ENCODE measurements at places on chromosomes 13 and 19.

DNA sequence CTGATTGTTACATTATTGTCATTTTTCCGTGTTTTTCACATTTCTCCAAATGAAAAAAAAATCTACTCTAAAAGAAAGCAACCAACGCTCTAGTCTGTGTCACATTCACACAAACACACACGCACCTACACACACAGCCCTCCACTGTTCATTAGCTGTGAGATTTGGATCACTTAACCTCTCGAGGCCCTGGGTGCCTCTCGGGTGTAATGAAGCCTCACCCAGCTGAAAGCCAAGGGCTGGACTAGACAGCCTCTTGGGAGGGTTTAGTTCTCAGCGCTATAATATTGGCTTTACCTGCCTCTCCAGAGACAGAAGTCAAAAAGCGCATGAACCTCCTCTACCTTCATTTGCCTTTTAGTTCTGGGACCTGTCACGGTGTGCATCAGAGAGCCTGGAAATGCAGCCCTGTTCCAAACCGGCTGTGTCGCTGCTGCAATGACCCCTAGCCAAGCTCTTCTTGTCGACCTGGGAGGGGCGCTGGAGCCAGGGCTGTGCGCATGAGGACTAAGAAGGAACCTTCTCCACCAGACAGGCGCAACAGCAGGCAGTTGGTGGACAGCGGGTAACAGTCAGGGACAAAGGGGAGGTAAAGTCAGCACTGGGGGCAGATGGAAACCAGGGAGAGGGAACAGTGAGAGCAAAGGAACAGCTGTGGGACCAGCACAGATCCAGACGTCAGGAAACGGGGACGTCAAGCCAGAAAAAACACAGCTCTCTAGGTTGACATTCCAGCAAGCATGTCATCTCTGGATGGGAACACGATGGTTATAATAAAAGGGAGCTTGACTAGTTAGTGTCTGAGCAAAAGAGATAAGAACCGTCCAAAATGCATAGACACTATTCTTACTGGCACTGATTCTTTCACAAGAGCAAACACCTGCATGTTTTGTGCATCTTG, 375.9 kb downstream of the EFNB2 start:
- DNase-seq, result no peak

- DNase-seq, result no peak
Observed at GRCh38 chr13:37375071-37375470, 223.5 kb downstream of the POSTN start.

- peak; percentile 91 for DNase-seq
Observed at GRCh38 chr13:47175172-47175866, 278.5 kb upstream of the HTR2A start.

DNA sequence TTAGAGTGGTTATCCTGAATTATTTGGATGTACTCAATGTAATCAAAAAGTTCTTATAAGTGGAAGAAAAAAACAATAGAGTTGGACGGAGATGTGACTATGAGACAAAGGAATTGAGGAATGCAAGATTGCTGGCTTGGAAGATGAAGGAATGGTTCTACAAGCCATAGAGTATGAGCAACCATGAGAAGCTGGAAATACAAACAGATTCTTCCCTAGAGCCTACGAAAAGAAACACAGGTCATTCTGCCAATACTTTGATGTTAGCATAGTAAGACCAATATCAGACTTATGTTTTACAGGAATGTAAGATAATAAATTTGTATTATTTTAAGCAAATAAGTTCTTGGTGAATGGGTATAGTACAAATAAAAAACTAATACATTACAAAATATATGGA, 249.2 kb downstream of the DIAPH3 start:
- peak; percentile 6 for DNase-seq

DNA sequence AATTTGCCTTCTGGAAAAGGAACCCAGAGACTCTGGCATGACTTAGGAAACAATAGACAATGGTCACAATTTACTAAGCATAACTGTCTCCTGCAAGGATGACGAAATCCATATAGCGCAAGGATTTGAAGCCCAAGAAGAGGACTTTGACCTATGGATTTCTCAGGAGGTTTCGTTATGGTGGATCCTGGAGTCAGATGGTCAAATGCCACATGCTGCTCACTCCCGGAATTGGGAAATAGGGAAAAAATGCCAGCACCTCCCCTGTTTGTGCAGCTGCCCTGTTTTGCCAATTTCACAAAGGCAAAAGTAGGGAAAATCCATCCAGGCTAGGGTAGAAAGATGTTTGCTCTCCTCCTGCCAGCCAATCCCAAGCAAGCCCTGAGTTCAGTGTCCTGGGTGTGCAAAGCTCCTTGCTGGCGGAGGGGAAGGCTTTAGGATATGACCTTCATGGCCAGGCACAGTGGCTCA, 23.4 kb downstream of the RDH8 start:
- no peak for DNase-seq

- DNase-seq, result no peak
Observed at GRCh38 chr13:36772853-36773252, 46.2 kb upstream of the RFXAP start.

DNA sequence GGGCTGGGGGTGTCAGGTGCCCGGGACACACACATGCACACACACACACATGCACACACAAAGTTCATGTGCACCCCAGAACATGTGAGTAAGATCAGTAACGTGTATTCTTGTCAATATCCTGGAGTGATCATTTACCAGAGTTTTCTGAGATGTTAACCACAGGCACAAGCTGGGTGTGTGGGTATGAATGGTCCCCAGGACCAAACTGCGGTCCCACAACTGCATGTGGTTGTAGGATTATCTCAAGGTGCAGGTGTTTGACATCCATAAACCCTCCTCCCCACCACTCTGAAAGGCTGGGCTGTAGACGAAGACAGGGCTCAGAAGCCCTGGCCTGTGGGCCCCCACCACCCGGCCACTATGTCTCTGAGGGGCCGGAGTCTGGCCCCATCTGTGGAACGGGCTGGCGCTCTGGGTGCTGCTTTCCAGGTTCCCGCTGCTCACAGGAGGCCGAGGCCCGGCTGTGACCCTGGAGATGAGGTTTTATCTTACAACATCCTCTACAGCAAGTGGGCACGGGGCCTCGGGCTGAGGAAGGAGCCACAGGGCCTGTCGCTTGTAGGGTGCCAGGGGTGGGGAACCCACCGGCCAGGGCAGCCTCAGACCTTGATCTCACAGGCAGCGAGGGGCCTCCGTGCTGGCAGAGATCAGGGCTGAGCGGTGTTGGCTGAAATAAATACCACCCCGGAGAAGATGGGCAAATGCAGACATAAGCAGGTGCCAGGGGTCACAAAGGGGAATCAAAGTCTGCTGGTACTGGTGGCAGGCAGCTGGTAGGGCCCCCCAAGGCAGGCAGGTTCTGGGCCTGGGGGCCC, 4.3 kb downstream of the F2RL3 start:
- DNase-seq, result no peak

DNA sequence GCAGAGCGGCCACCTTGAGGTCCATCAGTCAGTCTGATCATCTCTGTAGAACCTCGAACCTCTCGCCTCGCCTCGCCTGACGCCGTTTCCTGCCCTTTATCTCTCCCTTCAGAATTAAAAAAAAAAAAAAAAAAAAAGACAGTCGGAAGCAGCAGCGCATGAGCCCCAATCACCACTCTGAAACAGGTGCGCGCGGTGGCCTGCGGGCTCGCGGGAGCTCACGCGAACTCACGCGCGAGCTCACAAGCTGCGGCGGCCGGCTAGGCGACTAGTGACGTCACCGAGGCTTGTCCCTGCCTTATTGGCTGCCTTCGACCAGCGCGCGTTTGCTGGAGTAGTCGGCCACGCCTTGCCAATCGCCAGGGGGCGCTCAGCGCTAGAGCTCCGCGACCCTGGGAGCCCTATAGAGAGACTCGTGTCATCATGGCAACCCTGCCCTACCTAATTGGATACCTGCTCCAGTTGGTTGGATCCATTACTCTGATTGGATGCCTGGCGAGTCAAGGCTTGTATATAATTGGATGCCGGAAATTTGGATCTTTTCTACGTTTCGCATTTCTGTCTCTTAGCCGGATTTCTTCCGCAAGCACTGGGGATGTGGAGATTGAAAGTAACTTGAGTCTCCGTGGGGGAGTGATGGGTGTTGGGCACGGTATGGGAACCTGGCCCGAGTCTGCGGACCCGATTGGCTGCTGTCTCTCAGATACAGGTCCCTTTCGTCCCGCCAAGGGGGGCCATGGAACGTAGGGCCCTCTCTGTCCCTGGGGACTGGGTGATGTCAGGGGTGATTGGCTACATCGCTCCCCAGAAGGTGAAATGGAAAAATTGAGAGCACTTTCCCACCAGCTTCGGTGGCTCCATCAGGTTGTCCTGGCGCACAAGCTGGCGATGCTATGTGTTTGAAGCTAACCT, 31.6 kb downstream of the SYT3 start:
- no peak for DNase-seq

DNA sequence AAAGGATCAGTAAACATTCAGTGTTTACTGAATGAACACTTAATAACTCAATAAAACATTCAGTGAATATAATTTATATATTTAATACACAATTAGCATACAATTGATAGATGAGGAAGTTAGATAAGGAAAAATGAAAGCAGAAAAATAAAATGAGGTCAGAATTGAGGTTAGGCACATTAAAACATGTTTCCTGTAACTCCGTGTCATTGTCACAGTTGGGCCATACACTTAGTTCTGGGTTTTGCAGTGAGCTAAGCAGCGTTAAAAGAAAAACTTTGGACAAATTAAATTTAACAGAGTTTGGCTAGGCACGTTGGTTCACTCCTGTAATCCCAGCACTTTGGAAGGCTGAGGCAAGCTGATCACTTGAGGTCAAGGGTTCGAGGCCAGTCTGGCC, 71.4 kb downstream of the MIPEP start:
- no peak for DNase-seq

DNA sequence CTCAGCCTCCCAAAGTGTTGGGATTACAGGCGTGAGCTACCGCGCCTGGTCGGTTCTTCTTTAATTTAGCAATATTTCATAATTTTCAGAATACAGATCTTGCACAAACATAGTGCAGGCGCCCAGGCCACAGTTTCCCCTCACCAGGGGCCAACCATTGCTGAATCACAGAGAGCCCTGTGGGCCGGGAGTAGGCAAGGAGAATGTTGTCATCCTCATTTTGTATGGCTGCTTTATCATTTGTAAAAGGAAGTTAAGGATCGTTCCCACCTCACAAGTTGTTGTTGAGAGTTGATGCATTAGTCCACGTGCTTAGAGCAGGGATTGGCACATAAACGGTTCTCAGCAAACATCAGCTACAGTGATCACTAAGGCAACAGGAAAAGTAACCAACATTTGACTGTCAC, 30.2 kb downstream of the MEIS3 start:
- no peak for DNase-seq

- no peak for DNase-seq
Observed at GRCh38 chr13:47594833-47595232, 406.2 kb downstream of the SUCLA2 start.

DNA sequence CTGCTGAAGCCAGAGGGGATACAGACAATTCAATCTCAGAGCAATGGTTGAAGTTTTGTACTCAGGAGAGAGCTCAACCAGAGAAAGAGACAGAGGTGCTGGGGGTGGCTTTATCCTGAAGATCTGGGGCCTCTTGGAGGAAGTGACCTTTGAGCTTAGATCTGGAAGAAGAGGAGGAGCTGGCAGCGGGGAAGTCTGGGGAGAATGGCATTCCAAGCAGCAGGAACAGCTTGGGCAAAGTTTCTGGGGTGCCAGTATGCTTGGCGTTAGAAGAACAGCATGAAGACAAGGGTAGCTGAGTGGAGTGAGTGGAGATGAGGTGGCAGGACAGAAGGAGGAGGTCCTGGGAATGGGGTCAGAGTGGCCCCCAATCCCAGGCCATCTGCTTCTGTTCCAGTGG, 11.3 kb downstream of the MAST3 start:
- no peak for DNase-seq

DNA sequence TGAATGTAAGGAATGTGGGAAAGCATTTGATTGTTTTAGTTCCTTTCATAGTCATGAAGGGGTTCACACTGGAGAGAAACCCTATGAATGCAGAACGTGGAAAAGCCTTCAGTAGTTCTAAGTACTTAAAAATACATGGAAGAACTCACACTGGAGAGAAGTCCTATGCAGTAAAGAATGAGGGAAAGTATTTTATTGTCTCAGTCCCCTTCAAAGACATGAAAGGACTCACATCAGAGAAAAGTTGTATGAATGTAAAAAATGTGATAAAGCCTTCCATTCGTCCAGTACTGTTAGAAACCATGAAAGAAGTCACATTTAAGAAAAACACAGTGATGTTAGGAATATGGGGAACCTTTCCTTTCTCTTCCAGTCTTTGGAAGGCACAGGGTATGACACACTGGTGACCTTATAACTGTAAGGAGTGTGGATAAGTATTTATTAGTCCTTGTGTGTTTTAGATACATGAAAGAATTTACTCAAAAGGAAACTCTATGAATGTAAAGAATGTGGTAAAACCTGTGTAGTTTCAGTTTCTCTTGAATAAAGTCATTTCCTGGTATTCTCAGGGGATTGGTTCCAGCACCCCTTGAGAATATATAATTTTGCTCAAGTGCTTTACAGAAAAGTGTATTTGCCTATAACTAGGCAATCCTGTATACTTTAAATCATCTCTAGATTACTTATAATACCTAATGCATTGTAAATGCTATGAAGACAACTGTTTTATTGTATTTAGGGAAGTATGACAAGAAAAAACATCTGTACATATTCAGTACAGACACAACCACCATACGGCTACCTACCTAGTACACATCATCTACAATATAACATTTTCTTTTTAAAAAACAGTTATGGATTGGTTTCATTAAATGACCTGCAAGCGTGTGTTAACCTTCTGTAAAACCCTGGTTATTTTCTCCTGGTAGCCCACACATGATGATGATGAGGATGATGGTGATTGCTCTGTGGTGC, 52.8 kb downstream of the ZNF823 start:
- no peak for DNase-seq

GRCh38 chr13:42007844-42008243, 40.6 kb upstream of the DGKH start:
- DNase-seq, result peak; percentile 56

- DNase-seq, result no peak
Observed at GRCh38 chr19:47581605-47582319, 8.8 kb upstream of the ZNF541 start.

GRCh38 chr19:45547965-45548609, 36.5 kb downstream of the OPA3 start:
- peak; percentile 20 for DNase-seq

GRCh38 chr13:98874029-98874397, 103.9 kb downstream of the DOCK9 start:
- no peak for DNase-seq

DNA sequence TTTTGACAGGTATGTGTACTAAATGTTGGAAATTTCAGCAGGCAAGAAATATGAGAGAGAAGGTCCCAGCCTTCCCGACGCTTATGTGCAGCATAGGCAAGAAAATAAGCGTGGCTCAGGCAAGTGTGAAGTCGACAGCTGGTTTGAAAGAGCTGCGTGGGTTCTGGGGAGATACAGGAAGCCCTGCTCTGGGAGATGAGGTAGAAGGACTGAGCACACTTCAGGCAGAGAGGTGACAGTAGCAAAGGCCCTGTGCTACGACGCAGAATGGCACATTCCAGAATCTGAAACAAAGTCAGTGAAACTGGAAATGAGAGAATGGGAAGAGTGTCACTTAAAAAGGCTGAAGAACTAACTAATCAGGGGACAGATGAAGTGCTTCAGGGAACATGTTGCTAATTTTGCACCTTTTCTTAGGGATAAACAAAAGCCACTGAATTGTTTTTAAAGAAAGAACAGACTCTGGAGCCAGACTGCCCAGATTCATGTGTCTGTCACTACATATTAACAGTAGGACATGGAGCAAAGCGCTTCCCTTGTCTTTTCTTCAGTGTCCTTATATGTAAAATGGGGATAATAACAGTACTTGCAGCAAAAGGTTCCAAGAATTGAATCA, 160.1 kb downstream of the SPRY2 start:
- DNase-seq, result no peak

GRCh38 chr13:110829486-110829885, 85.4 kb downstream of the ANKRD10 start:
- no peak for DNase-seq

GRCh38 chr19:55620410-55621204, 3.8 kb downstream of the ZNF784 start:
- DNase-seq, result no peak

Measured in HCEC 1CT (cell line).